SIG-M5 (cell line): ENCODE measurements at places on chromosomes 11 and 22.

GRCh38 chr11:125315079-125315740, 150.7 kb downstream of the PKNOX2 start:
- no peak for DNase-seq

- DNase-seq: no peak
Measured at GRCh38 chr11:115180272-115180671, 323.9 kb downstream of the CADM1 start.

DNA sequence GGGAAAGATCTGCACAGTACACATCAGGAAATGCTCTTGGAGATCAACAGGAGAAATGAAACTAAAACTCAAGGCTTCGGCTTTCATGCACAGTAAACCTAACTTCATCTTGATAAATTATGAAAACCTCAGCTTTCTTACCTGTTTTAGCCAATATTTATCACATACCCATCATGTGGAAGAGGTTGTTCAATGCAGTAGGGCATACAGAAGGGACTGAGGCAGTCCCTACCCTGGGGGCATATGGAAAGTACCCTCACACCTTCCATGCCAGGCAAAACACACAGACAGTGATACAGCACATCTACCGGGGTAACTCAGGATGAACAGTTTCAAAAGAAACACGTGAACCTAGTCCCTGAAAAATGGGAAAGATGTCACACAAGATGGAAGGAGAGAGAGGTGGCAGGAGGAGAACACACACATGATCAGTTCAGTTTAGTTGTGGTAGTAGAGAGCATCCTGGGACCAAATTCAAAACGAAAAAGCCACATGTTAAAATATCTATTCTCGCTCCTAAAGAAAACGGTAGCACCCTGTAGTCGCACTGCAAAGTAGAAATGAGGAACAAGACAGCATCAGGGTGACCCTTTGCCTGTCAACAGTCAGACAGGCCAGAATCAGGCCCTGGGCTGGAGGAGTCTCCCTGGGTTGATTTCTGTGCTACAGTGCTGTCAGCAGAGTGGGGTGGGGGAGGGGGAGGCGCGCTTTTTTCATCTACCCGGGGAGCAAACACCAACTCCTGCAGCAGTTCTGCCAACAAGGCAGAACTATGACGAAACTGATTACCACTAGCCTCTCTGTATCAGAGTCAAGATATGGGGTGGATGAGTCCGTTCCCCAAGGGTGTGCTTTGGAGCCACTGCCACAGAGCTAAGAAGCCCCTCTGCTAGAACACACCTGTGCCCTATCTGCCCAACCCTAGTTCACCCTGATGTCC, 1.3 kb downstream of the HIRA start:
- DNase-seq: no peak

DNA sequence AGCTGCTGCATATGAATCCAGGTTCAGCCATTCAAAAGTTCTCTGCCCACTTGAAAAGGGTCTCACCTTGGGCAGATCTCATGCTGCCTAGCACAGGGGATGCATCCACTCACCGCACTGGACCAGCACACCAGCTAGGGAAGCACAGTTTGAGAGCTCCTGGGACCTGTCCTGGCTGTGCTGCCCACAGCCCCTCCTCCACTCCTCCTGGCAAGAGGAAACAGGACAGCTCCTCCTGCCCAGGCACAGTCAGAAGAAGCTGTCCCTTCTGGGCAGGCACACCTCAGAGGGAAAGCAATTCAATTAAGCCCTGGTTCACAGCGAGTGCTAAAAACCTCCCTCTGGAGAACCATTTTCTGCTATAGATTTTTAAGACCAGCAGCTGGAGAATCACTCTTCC, 146.7 kb downstream of the ST3GAL4 start:
- DNase-seq: no peak

- DNase-seq: no peak
Measured at GRCh38 chr11:77966338-77966737, 28.1 kb downstream of the INTS4 start.

DNA sequence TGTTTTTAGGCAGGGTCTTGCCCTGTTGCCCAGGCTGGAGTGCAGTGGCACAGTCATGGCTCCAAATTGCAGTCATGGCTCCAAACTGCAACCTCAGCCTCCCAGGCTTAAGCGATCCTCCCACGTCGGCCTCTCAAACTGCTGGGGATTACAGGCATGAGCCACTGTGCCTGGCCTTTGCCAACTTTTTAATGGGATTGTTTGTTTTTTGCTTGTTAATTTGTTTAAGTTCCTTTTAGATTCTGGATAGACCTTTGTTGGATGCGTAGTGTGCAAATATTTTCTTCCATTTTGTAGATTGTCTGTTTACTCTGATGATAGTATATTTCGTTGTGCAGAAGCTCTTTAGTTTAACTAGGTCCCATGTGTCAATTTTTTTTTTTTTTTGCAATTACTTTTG, 10.0 kb upstream of the SCGB1D1 start:
- no peak for DNase-seq

GRCh38 chr22:36549033-36549432, 20.1 kb upstream of the EIF3D start:
- DNase-seq: no peak

DNA sequence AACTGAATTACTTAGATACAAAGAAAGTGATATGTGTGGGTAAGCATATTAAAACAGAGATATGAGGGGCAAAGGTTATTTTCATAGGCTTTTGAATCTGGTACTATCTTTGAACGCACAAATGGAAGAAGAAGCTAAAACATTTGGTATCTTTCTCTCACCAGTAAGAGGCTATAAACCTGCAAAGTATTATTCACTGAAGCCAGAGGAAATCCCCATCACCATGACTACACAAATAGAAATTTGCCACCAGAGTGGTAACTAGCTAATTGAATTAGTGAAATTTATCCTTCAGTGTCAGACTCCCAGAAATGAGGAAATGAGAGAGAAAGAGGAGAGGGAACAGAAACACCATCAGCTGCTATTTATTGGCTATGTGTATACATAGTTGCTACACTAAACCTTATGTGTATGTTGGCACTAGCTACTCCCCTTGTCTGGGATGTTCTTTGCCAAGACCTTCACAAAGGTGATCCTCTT, 503.4 kb downstream of the DLG2 start:
- peak; percentile 48 for DNase-seq

DNA sequence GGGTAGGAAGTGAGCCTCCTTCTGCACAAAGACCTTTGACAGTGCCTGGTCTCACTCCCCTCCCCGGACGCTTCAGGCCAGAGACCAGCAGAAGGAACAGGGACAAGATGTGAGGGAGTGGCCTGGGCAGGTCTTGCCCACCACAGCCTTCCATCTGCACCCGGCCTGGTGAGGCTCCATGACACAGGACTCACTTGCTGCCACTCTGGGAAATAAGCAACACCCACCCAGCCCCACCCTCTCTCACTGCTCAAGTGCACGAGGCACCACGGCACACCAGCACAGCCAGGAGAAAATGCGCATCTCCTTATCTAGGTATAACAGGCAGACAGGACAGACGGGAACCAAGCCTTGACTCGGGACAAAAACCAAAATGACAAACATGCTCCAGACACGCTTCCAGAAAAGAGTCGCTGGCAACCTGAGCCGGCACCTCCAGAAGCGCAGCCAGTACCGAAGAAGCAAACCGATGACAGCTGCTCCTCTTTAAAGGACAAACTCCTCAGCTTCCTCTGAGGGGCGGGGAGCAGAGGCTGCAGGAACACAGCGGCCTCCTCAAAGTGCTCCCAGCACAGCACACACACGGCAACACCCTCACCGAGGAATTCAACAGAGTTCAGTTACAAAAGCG, 41.7 kb downstream of the BRD1 start:
- DNase-seq: no peak

DNA sequence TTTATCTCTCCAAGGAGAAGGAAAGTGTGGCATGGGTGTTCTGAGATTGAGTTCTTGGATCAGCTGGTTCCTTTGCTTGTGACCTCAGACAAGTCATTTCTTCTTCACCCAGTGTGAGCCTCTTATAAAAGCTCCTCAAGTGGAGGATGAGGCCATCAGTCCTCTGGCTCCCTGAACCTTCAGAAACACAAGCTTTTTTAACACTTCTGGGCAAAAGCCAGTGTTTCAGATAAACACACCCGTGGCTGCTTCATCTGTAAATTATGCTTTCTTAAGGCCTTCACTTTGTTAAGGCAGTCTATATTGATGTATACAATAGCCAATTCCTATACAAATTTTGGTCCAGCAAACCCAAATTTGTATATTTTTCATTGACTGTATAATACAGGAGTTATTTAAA, 179.9 kb downstream of the DBX1 start:
- DNase-seq: no peak

- no peak for DNase-seq
Measured at GRCh38 chr22:47154621-47155081, 392.2 kb downstream of the TBC1D22A start.

- DNase-seq: no peak
Measured at GRCh38 chr11:120974965-120975364, 48.9 kb upstream of the TBCEL start.

DNA sequence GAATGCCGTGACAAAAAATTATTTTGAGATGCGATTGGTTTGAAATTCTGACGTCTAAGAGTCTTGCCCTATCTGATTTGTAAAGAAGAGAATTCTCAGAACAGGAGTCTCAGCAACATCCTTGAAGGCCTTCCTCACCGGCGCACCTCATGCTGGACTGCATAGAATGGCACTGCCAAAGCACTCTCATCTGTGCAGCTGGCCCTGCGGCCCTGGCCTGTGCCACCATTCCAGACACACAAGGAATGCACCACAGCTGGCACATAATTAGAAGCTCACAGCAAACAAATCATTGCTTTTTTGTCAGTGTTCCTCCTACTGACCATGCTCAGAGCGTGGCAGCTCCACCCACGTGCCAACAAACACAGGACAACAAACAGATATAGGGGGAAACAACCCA, 166.0 kb downstream of the KIRREL3 start:
- DNase-seq: no peak

- no peak for DNase-seq
Measured at GRCh38 chr11:119974467-119974866, 163.4 kb downstream of the TRIM29 start.

DNA sequence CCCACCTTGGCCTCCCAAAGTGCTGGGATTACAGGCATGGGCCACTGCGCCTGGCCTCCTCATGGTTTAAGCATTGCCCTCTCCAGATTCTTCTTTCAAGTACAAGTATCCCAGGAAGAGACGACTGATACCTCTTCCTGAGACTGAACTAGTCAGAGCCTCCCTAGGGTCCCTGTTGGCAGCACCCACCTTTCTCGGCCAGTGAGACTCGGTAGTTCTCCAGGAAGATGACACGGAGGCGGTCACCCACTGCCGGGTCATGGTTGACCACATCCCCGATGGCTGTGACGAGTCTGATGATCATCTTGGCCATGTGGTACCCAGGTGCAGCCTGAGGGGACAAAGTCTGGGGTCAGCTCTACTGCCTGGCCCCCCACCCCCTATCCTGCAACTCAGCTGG, 7.2 kb upstream of the RASGRP2 start:
- no peak for DNase-seq

DNA sequence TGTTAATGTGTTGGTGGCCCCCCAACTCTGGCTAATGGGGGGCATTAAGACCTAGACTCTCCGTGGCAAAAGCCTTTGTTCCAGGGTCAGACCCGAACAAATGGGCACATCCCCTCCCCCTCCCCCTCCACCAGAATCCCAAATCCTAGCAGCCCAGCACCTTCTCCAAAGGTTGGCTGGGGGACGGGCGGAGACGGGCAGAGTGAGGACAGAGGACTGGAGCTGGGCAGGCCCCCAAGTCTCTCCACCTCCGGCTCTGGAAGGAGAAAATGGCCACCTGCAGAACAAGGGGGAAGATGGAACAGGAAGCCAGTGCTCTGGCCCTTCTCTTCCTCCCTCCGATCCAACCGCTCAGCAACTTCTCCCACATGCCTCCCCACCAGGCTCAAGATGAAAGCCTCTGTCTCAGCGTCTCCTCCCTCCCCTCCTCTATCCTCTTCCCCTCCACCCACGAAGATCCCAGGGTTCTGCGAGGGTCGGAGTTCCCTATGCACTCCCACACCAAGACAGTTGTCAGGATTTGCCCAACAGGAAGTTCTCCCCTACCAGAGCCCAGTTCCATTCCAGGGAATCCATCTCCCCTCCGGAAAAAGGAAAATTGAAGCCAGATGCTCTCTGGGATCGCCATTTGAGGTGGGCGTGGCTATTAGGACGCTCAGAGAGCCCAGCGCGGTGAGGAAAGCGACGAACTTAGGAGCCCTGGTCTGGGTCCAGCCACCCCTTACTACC, 20.1 kb downstream of the ADA2 start:
- no peak for DNase-seq

- DNase-seq: no peak
Measured at GRCh38 chr11:86551288-86552092, 120.9 kb downstream of the ME3 start.

DNA sequence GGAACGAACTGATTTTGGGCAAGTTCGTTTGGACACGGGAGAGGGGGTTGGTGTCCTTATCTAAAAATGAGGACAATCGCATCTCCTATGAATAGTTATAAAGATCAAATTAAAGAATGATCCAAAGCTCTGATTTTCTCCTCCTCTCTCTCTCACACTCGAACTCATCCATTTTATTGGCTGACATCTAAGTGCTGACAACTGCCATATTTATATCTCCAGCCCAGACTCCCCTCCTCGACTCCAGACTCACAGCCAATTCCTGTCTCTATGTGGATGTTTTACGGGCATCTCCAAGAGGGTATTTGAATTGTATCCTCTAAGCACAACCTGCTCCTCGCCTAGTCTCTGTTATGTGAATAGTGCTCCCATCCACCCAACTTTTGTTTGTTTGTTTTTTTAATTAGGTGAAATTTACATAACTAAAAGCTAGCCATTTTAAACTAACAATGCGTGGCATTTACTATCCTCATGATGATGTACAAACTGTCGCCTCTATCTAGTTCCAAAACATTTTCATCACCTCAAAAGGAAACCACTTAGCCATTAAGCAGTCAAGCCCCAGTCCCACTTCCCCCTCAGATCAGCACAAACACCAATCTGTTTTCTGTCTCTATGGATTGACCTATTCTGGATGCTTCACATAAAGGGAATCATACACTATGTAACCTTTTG, 4.0 kb downstream of the SYN3 start:
- DNase-seq: no peak

- DNase-seq: no peak
Measured at GRCh38 chr11:78022397-78023396, at the start of gene KCTD14. Gene KCTD14 (minus strand): TSS chr11:78023276. CDS start chr11:78023249, 27 bp downstream.

- no peak for DNase-seq
Measured at GRCh38 chr11:118845369-118845768, 38.3 kb upstream of the CXCR5 start.

DNA sequence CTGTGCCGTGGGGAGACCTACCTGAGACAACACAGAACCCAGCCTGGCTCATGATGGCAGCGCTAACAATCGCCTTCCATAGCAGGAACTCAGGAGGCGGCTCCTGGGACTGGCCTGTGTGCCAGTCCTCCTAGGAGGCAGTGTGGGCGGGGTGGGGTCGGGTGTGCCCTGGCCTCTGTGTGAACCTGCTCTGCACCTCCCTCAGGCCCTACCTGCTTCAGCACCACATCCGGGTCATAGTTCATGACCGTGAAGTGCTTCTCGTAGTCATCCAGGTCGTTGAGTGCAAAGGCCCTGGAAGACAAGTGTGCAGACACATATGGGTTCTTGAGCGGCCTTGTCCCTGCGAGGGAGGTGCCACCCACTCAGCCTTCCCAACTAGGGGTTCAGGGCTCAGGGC, 15.3 kb downstream of the TTLL12 start:
- DNase-seq: no peak

GRCh38 chr11:125343718-125344131, 152.3 kb downstream of the FEZ1 start:
- DNase-seq: no peak
